IMR-90 (cell line): ENCODE measurements at places on chromosomes 7 and 10. TPM values are rescaled to one million over a fixed set of nuclear protein-coding genes. Genes with fewer than 3 reads are reported as not detected.

Gene PIK3CG
- total RNA-seq = under 0.01 TPM in 2 replicates

Gene IKZF1
- not detected in 2 replicates for total RNA-seq

Gene AKR1C8
- total RNA-seq = not detected in 2 replicates

Gene GBX1
- total RNA-seq = not detected in 2 replicates

Gene ECD
- 32.8 and 36.9 TPM in 2 replicates for total RNA-seq

Gene LRIT1
- not detected in 2 replicates for total RNA-seq
